ENCODE measurements at places on chromosomes 1 and 21. TPM values are rescaled to one million over a fixed set of nuclear protein-coding genes. Genes with fewer than 3 reads are reported as not detected.

Gene C1QA
- total RNA-seq: 238 TPM

Gene FCGR3A
- total RNA-seq: 14.4 TPM

Gene ZFP69B
- 0.71 TPM for total RNA-seq

Gene MTARC1
- total RNA-seq: 11.2 TPM

Gene RIPPLY3
- total RNA-seq: not detected

Gene CYP4A11
- not detected for total RNA-seq

DNA sequence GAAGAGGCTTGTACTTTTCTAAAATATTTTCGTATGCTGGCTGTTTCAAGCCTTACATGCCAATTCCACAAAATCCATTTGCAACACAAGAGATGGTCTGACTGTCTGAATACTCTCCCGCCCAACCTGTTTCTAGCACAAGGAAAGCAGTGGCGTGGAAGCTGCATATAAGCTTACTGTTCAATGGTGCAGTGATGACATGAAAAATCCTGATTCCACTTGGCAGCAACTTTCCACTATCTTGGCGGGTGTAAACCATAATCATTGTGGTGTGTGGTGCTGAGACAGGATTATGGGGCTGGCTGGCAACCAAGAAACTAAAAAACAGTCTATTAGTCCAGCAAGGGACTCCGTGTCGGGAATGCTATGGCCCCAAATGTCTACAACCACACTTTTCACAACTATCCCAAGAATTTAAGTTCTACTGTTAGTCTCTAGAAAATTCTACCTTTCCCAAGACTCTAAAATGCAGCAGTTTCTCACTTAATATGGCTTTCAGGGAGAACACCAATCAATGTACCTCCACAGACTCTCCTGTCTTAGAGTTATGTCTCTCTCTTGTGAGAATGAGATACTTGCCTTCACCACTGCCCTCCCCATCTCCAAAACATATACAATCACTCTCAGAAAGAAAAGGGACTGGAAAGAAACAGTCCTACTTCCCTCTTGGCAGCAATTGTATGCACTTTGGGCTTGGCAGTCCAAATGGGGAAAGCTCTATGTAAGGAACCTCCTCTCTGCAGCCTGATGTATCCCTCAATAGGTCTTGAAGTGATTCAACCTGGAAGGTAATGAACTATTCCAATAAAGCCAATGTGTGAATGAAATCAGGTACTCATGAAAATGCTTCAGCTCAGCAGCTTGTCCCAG is 9.5 kb downstream of the COLGALT2 start:
- no peak for DNase-seq

DNA sequence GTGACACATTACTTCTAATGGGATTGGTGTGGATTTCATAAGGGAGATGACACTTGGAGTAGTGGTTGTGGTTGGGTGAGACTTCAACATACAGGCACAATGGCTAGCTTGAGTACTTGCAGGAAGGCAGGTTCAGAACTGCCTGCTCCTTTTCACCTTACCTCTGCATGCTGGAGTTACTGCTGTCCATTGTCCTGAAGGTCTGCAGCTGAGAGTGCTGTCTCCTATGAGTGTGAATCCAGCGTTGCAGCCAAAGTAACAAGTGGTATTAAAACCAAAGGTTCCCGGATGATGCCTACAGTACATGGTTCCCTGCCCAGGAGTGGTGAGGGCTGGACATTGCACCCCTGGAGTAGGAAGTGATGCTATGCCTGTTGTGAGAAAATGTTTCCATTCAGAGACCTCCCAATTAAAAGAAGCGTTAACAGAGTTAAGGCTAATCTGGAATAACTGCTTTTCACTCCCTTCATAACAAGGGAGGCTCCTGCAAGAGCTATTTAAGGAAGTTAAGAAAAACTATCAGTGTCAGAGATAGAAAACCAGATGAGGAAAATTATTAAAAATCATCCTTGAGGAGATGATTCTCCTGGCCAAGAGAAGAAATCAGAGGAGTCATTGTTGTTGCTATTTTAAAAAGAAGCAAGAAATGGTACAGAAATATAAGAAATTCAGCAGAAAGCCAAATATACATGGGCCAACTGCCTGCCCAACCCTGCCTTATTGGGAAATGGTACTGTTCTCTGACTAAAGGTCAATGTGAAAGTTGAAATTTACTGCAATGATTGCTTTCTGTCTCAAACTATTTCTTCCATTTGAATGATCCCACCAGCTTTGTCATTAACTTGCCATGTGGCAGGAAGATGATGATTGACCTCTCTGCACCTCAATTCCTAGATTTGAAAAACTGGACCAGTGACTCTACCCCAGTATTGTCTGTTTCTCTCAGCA is 9.8 kb upstream of the F5 start:
- no peak for DNase-seq

DNA sequence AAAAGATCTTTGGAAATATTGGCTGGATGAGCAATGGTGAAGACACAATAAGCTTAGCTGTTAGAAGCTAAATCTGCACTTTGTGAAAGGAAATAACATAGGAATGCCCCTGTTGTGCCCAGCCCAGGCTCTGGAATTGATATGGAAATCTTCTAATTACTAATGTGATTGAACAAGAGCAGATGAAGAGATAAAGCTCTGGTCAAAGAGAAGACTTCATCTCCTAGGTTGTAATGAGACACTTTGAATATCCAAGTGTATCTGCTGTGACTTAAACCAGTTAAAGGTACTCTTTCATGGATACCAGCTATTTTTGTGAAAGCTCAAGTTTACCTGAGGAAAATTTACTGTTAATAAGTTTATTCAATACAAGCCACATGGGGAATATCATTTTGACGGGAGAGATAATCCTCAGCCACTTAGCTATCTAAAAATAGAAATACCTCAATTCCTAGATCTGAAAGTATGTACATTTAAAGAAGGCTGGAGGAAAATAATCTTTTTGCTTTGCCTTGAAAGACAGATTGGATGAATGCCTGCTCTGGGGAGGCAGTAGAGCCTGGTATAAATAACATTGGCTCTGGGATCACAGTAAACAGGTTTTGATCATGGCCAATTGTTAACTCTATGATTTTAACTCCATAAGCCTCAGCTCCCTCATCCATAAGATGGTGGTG is 494.0 kb upstream of the B3GALT2 start:
- no peak for DNase-seq

DNA sequence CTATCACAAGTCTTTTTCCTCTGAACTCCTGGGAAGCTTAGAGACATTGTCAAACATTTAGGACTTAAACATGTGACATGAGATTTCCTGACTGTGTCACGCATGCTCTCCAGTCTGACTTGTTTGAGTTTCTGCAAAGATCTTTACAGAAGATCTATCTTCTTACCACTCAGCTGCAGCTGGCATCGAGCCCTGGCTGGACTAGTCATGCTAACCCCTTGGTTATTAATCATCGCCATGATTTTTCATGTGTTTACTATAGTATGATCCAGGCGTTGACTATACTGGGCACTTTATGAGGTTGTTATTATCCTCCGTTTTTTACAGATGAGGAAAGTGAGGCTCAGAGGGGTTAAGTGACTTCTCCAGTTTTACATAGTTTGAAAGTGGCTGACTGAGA is 18.1 kb upstream of the IRF2BP2 start:
- DNase-seq: no peak

DNA sequence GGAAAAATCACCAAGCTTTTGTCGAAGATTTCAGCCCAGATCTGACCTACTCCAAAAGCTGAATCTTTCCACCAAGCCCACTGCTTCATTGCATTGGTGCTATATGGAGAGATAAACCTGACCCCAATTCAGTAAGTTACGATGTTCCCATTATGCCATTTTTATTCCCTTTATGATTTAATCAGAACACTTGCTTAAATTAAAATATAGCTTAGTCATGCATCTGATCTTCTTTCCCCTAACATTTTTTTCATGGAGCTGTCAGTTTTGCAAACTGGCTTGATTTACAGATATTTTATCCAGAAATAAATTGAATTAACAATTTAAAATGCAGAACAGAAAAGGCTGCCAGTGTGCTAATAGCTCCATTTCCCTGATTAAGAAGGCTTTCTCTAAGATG is 503.5 kb upstream of the C1orf87 start:
- no peak for DNase-seq

DNA sequence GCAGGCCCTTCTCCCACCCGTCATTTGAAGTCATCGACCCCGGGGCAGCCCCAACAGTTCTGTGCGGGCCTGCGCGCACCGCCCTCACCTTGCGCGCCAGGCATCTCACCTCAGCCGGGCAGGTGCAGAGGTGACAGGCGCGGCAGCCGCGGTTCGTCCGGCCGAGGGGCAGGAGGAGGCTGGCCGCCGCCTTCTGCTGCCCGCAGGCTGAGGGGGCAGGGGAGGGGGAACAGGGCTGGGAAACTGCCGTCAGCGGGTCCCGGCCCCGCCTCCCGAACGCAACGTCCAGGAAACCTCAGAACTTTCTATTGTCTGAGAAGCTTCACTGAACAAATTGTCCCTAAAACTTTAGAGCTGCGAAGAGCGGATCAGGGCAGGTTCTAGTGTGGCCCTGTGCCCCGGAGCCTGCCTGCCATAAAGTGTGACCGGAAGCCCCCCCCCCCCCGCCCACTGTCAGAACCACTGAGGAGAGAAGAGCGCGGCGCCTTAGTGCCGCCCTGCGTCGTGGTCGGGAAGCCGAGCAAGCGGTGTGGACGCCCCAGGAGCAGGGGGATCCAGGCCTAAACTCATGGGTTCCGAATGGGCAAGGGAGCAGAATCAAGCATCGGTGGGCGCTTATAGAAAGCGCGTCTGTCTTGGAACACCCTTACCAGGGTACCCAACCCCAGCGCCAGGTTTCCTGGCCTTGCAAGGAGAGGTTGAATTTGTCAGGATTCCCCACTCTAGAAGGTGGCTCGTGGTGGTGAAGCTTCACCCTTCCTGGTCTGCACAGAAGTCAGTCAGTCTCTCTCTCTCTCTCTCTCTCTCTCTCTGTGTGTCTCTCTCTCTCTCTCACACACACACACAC is 13.3 kb upstream of the TBX15 start:
- peak; percentile 54 for DNase-seq

- DNase-seq: no peak
These were observed 2.9 kb downstream of the RUNX1 start for GRCh38 chr21:35046263-35046624.

GRCh38 chr21:28781602-28782276 is 210.9 kb downstream of the LTN1 start:
- DNase-seq: no peak

DNA sequence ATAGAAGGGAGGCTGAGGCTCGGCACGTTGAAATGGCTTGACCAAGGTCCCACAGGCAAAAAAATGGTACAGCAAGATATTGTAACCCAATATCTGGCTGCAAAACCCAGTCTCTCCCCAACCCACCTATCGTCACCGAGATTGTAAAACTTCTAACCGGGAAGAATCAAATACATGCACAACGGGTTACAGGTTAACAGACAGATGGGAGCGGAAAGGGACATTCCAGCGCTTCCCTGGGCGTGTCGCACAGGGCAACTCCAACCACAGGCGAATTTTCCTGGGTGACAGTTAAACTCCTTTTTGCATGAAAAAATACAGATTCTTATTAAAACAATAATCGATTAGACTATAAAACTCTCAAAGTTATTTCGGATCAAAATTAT is 31.8 kb upstream of the JUN start:
- no peak for DNase-seq

DNA sequence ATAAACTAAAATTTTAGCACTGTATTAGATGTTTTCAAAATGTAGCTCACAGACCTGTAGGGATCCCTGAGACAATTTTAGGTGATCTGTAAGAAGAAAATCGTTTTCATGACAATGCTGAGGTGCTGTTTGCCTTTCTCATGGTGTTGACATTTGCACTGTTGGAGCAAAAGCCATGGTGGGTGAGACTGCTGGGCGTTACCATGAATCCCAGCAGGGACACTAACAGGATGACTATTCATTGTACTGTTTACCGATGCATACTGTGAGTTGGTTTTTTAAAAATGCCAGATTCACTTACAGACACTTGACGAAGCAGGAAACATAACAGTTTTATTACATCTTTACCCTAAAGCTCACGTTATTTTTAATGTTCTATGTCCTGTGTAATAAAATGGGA is 468.5 kb downstream of the PCP4 start:
- no peak for DNase-seq

GRCh38 chr1:240109130-240109529 is 17.4 kb downstream of the FMN2 start:
- no peak for DNase-seq

All from sigmoid colon (tissue), 7 donors.